Renal cortical epithelial cell (primary cell): ENCODE measurements at places on chromosomes 5 and 9.
A peak's percentile ranks its signal among the peaks of the same experiment; 100 is the strongest.

GRCh38 chr9:137307255-137308056 lies 5.4 kb upstream of the NRARP start:
- no peak for DNase-seq

GRCh38 chr9:126832440-126832839 lies 27.6 kb downstream of the ZBTB43 start:
- no peak for DNase-seq

DNA sequence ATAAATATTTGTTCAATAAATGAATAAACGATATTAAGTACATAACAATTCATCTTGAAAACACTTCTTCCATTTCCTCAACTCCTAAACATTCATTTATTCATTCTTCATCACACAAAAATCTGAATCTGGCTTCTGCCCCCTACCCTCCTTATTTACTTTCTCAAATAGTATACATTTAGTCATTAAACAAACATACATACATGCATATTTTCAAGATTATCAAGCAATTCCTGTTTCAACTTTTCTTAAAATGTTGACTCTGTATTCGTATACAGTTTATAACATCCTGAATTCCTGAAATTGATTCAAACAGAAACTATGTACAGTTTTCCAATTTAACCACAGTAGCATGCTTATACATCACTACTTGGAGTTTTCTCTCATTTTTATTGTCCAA lies 129.0 kb downstream of the MUSK start:
- DNase-seq: no peak

- no peak for DNase-seq
Measured at GRCh38 chr9:25421560-25421959, 256.7 kb downstream of the TUSC1 start.

- DNase-seq: no peak
Measured at GRCh38 chr9:89978185-89978584, 373.4 kb downstream of the GADD45G start.

GRCh38 chr9:133454325-133454724 lies 5.5 kb upstream of the CACFD1 start:
- no peak for DNase-seq

DNA sequence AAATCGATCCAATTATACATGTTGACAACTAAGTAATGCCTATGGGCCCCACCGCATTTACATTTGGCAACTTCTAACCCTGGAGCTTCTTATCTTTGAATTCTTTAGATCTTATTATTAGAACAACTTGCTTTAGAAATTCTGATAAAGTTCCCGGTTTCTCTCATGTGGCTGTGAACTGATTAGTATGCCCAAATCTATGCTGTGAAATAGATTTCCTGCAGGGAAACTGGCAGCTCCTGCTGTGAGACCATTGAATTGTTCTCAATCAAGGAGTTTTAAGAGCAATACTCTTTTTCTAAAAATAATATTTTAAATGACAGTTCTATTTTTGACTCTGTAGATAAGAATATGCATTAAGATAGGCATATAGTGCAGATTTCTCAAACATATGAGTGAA lies 177.5 kb downstream of the GABRB2 start:
- DNase-seq: no peak

GRCh38 chr9:128116104-128117083 lies 11.1 kb downstream of the PTGES2 start:
- no peak for DNase-seq

- no peak for DNase-seq
Measured at GRCh38 chr5:82517544-82518075, 239.5 kb upstream of the RPS23 start.

DNA sequence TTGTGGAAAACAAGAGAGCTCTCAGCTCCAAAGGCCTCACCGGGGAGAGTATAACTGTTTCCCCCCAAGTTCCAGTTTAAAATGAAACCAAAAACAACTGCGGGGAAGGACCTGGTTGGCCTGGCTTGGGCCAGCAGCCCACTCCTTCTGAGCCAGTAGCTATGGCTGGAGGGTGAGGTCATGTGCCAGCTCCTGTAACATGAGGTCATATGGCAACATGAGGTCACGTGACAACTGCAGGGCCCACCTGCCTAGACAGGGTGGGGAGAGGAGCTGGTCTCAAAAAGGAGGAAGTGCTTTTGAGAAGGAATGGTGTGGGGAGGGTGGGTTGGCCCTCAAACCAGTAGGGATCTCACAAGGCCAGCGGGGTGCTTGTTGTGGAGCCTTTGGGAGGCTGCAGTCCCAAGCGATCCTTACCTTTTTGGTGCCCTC lies 29.3 kb upstream of the CRB2 start:
- no peak for DNase-seq

DNA sequence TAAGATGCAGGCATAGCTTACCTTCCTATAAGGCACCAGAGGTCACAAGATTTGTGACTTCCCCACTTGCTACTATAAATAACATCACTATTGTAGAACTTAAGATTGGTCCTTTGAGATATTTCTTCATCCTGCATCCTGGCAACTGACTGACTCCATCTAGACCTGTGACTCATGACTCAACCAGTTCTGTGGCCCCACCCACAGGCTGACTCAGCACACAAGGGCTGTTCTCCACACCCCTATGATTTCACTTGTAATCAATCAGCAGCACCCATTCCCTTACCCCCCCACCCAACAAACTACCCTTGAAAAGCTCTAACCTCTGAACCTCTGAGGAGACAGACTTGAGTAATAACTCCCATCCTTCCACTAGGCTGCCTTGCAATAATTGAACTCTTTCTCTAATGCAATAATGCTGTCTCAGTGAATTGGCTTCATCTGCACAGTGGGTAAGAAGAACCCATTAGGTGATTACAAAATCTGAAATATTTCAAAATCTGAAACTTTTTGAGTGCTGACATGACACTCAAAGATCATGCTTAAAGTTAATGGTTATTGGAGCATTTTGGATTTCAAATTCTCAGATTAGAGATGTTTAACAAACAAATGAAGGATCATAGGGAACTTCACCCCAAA lies 296.7 kb downstream of the ARL15 start:
- DNase-seq: peak; percentile 90

GRCh38 chr9:120214332-120214731 lies 365.6 kb downstream of the CDK5RAP2 start:
- DNase-seq: no peak

DNA sequence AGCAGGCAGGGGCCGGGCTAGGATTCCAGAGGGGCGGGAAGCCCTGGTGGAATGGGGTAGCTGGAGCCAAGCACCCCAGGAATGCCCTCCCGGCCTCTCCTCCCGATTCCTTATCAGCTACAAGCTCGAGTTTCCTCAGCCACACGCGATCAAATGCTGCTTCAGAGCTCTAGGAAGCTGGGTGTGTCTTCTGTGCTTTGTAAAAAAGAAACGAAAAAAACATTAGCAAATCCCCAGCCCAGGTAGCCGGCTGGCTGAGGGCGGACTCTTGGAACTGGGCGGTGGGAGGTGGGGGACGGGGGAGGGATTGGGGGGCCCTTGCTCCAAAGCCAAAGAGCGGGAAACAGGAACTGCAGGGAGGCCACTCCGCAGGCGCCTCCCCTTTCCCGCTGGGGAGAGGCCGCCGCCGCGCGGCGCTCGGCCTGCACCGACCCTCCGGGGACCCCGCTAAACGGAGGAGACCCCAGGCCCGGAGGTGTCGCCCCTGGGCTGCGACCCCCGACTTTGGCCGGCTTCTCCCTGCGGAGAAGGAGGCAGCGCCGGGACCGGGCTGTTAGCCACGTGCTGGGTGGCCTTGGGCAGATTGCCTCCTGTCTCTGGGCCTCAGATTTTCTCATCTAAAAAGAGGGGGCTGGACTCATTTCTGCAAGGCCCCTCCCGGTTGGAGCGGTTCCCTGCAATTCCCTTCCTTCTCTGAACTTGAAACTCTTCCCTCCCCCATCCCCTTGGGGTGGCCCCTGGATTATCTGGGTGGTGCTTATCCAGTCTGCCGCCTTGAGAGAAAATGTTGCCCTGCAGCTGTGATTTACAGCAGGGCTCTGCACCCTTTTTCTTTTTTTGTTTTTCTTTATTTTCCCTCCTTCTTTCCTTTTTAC lies 40.9 kb upstream of the FABP6 start:
- peak; percentile 30 for DNase-seq

GRCh38 chr5:72895758-72896157 lies 60.1 kb upstream of the FCHO2 start:
- no peak for DNase-seq

DNA sequence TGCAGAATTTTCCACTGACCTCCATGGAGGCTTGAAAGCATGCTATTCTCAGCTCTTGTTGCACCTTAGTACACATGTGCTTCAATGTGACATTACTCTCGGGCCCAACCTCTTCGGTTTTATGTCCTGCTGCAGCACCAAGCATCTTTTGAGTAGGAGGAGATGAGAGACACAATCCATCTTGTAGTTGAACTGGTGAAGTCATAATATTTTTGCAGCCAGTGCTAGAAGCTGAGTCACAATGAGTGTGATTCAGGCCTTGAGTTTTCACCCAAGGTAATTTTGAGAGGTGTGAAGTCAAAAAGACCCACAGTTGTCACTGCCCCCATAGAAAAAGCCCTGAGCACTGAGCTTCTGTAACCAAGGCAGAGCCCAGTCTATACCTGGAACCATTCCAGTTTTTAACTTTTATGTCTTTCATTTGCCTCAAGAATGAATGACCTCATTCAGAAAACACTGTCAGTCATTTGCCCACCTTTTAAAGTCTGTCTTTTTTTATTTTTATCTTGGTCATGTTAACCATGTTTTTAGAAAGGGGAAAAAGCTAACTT lies 117.7 kb downstream of the ZNF462 start:
- DNase-seq: peak; percentile 32

- DNase-seq: peak; percentile 33
Measured at GRCh38 chr5:113190347-113190746, 213.7 kb downstream of the DCP2 start.

DNA sequence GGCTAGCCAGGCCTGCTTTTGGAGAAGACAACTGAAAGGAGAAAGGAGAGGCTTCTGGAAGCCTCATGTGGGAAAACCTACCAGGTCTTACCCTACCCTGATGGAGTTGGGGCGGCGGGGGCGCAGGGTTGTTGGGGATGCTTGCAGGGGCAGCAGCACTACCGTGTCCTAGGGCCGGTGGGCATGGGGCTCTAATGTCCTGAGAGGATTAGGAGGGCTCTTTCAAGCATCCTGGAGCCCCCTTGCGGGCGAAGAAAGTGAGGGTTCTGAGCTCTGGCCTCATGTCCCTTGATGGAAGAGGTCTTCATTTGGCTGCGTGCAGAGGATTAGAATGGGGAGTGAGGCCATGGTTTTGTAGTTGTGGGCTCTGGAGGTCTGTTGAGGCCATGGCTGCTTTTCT lies 86.9 kb upstream of the PITX1 start:
- DNase-seq: no peak
